ENCODE measurements at places on chromosomes 1 and 21.

DNA sequence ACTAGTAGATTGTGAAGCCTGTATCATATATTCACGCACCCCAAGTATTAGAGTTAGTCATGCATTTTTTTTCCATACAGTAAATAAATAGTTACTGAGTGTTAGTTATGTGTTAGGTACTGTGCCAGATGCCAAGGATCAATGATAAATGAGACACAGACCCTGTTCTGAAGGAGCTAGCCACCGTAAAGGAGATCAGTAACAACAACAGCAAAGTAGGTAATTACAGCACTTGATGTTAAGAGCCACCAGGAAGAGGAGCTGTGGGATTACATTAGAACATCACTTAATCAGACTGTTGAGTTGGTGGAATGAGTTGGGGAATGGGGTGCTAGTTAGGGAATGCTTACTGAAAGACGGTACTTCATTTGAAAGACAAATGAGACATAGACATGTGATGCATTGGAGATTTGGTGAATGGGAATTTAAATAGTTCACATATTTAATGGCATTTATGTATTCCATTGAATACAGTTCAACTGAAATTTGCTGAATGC is 21.0 kb downstream of the PRKAA2 start:
- no peak for DNase-seq

GRCh38 chr21:41459884-41460534 is 34.0 kb downstream of the MX1 start:
- DNase-seq: no peak

DNA sequence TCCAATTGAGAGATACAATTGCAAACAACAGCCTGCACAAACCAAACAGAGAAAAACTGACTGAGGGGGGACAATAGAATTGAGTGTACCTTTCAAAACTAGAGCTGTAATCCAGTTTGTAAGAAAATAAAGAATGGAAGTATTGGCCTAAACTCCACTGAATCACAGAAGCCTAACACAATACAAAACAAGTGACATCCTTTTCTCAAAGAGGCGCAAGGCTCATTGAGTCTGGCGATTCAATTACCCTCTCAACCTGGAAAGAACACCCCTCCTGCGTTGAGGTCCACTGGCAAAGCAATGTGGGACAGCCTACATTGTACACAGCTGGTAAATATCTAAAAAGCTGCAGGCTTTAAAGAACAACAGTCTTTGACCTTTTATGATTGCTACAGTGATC is 182.6 kb downstream of the DPYD start:
- no peak for DNase-seq

GRCh38 chr1:227395426-227396028 is 77.2 kb upstream of the CDC42BPA start:
- no peak for DNase-seq

DNA sequence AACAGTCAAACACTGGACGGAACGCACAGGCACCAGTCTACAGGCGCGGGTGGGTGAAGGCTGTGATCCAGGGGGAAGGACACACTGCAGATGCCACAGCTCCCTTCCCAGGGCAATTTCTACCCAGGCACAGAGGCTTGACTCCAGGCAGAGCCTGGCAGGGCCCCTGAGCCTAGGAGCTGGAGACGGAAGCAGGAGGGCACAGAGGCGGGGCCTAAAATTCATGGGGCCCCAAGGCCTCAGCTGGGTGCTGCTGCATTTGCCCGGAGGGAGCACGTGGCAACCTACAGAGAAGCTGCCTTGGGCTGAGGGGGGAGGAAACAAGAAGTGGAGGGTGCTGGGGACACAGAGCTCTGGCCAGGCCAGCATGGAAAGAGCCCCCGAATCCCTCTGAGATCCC is 41.2 kb downstream of the UBE2G2 start:
- no peak for DNase-seq

- no peak for DNase-seq
Observed at GRCh38 chr21:45291613-45292398, 4.1 kb upstream of the POFUT2 start.

GRCh38 chr21:32424191-32424535 is 11.7 kb downstream of the EVA1C start:
- DNase-seq: no peak

GRCh38 chr1:234658138-234658537 is 48.2 kb upstream of the IRF2BP2 start:
- DNase-seq: no peak

- DNase-seq: no peak
Observed at GRCh38 chr1:26799479-26800142, 11.9 kb downstream of the PIGV start.

- no peak for DNase-seq
Observed at GRCh38 chr21:45283611-45284455, 3.9 kb downstream of the POFUT2 start.

GRCh38 chr1:110798691-110799256 is 74.2 kb upstream of the CD53 start:
- DNase-seq: no peak

GRCh38 chr1:224407571-224408293 is 26.9 kb downstream of the WDR26 start:
- DNase-seq: no peak
